ENCODE measurements at places on chromosomes 13 and 19.

- no peak for DNase-seq
These were observed 27.6 kb downstream of the TMPRSS9 start for GRCh38 chr19:2387367-2388288.

DNA sequence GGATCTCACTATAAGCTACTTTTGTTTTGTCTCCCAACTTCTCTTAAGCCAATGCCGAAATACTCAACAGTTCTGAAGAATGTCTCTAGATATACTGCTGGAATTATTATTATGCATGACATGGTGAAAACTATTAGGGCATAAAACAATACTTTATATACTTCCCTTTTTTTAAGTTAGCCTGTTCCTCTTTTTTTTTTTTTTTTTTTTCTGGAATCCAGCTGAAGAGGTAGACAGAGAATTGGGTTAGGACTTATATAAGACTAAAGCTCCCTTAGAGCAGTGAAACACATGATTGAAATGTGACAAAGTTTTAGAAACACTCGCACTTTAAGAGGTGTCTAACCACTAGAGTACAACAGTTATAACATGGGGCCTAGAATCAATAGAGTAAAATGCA, 850.9 kb upstream of the PCDH9 start:
- DNase-seq = no peak

DNA sequence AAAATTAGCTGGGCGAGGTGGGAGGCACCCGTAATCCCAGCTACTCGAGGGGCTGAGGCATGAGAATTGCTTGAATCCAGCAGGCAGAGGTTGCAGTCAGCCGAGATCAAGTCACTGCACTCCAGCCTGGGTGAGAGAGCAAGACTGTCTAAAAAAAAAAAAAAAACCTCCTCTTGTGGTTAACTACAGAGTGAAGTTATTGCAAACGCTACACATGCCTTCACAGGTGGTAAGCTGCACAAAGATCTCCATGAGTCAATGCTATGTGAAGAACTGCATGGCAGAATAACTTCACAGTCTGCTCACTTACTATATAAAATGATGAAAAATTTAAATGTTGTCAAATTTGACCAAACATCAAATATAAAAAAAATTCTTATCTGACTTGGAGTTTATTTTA, 436.8 kb downstream of the FGF14 start:
- DNase-seq = no peak

- DNase-seq = no peak
These were observed 31.4 kb downstream of the DNAJC3 start for GRCh38 chr13:95708391-95708774.

DNA sequence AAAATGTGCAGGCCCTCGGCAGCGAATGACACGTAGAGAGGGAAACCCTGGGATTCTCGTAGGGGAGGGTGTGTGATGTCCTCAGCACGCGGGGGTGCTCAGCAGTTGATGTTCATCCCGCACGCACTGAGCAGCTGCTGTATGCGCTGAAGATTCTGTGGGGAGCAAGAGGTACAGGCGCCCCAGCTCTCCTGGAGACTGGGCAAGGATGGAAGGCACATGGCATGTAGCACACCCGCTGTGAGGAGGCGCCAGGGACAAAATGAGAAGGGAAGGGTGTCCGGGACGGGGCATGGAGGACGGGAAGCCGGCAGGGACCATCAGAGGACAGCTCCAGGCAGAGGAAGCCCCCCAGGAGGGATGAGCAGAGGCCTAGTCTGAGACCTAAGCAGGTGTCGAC, 15.4 kb downstream of the ATP11A start:
- no peak for DNase-seq

GRCh38 chr13:95002126-95002525, 289.8 kb upstream of the SOX21 start:
- no peak for DNase-seq

DNA sequence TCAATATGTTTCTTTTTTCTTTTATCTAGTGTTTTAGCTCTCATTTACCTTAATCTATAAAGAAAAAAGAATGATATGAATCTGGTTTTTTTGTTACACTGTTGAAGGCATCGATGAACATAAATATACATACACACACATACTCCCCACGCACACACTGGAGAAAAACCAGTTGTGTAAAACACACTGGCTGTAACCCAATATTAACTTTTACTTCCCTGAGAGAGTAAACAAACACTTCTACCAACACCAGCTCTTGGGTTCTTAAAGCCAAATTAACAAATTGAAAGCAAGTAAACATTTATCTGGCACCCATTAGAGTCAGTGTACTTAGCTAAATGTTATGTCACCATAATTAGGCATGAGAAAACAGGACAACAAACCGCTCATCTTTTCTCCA, 145.7 kb downstream of the ABCC4 start:
- no peak for DNase-seq

GRCh38 chr19:32651729-32652140, 23.2 kb downstream of the ANKRD27 start:
- no peak for DNase-seq

- DNase-seq = no peak
These were observed 10.3 kb upstream of the C5AR2 start for GRCh38 chr19:47321630-47322029.

- DNase-seq = no peak
These were observed 125.9 kb downstream of the ZDHHC20 start for GRCh38 chr13:21333186-21333585.

GRCh38 chr19:3526507-3527237, 12.3 kb upstream of the TEKTIP1 start:
- no peak for DNase-seq

DNA sequence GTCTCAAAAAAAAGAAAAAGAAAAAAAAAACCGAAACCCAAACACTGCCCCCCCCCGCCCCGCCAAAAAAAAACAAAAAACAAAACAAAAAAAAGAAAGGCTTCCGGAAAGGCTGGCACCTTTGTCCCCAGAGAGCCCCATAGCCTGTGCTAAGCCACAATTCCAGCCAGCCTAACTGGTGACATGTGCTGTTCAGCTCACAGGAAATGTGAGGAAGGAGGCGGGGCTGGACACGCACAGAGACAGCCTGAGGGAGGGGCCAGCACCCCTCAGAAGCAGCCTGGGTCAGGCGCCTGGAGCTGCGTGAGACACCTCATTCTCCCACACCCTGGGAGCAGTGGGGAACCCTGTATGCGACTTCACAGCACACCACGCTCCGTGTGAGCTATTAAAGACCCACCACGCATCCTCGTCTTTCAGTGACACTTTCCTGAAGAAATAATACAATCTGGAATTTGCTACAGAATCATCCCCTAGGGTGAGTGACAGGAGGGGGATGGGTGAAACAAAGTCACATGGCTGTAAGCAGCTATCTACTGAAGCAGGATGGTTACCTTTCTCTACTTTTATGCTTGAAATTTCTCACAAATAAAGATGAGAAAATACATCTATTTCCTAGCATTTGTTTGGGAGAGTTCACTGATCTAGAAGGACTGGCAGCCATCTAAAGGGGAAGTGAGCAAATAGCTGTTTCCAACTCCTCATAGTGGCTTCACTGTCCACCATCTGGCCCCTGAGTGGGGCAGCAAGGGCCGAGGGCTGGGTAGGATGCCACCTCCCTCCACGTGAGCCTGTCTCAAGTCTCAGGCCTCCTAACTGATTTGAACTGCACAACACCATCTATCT, 12.3 kb upstream of the SLC35E1 start:
- DNase-seq = no peak
